ENCODE measurements at places on chromosomes 11 and 22. TPM values are rescaled to one million over a fixed set of nuclear protein-coding genes. Genes with fewer than 3 reads are reported as not detected.

SAA4 gene
- total RNA-seq: not detected

ADAMTS15 gene
- total RNA-seq: 2.6 TPM

ARAP1 gene
- total RNA-seq: 76.8 TPM

MMP10 gene
- 45.8 TPM for total RNA-seq

DTX4 gene
- total RNA-seq: 8.7 TPM

GTSE1 gene
- total RNA-seq: 0.99 TPM

TSPAN32 gene
- not detected for total RNA-seq

LRRC56 gene
- total RNA-seq: 0.60 TPM

WT1 gene
- under 0.01 TPM for total RNA-seq

PACS1 gene
- 22.6 TPM for total RNA-seq

ANO5 gene
- total RNA-seq: 0.22 TPM

HSPB2 gene
- not detected for total RNA-seq

FGF4 gene
- not detected for total RNA-seq

GALNT18 gene
- total RNA-seq: 240 TPM

KRTAP5-8 gene
- total RNA-seq: not detected

DEUP1 gene
- not detected for total RNA-seq

HEPHL1 gene
- not detected for total RNA-seq

SYCE3 gene
- total RNA-seq: not detected

DERL3 gene
- total RNA-seq: 0.40 TPM

GRCh38 chr11:25939691-25940090 lies 392.2 kb upstream of the ANO3 start:
- no peak for DNase-seq

- DNase-seq: peak; percentile 47
These were observed 52.6 kb downstream of the ARHGAP42 start for GRCh38 chr11:100739666-100740065.

DNA sequence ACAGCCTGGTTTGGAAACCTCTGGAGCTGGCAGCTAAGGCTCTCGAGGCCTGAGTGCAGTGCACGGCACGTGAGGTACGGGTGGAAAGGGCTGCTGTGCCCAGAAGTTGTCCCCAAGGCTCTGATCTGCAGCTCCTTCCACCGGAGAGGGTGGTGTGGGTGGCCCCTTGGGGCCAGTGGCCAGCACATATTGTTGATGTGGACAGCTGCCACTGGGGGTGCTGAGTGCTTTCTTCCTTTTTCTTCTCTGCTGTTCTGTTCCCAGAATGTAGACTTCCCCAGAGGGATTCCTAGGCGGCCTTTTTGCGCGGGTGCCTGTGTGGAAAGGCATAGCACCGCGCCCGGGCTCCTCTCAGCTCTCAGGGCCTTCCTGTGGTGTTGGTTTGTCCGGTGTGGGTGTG lies 1476.5 kb downstream of the TBC1D22A start:
- DNase-seq: no peak

GRCh38 chr11:79241852-79242241 lies 199.0 kb downstream of the TENM4 start:
- no peak for DNase-seq

- DNase-seq: peak; percentile 54
These were observed 177.7 kb downstream of the NAV2 start for GRCh38 chr11:19890308-19890707.

GRCh38 chr22:19766511-19767426 lies 6.2 kb downstream of the TBX1 start:
- peak; percentile 25 for DNase-seq

GRCh38 chr11:17351510-17352176 lies at the start of gene NCR3LG1:
Gene NCR3LG1, plus strand, starts transcription at chr11:17351800. Its CDS starts 170 bp downstream, at chr11:17351970.
- peak; percentile 66 for DNase-seq

- no peak for DNase-seq
These were observed 21.4 kb upstream of the RCN1 start for GRCh38 chr11:32069361-32070058.

GRCh38 chr22:22803285-22803853 lies 84.2 kb upstream of the IGLL5 start:
- DNase-seq: no peak

- DNase-seq: peak; percentile 20
These were observed 23.4 kb upstream of the CLMP start for GRCh38 chr11:123218451-123218850.

- DNase-seq: no peak
These were observed 8.0 kb downstream of the TIRAP start for GRCh38 chr11:126290887-126291286.

DNA sequence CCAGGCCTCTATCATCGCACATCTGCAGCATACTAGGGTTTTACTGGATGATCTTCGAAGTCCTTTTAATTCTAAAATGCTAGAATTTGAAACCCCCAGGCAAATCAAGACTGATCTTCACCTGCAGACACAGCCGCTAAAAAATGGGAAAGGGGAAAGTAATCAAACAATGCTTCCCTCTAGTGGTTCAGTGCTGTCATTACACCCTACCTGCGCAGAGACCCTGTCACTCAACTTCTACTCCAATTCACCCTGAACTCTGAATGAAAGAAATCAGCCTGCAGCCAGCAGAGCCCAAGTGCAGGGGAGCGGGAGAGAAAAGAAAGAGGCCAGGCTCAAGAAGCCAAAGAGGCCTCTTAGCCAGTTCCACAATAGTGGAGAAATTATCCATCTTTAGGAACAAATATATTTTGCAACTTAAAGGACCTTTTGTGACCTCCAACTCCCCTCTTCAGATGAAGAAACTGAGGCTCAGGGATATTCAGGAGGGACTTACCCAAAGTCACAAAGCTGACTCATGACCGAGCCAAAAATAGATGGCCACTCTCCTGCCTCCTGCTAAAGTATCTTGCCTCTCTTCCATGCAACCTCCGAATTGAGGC lies 33.0 kb downstream of the SERGEF start:
- DNase-seq: peak; percentile 48

DNA sequence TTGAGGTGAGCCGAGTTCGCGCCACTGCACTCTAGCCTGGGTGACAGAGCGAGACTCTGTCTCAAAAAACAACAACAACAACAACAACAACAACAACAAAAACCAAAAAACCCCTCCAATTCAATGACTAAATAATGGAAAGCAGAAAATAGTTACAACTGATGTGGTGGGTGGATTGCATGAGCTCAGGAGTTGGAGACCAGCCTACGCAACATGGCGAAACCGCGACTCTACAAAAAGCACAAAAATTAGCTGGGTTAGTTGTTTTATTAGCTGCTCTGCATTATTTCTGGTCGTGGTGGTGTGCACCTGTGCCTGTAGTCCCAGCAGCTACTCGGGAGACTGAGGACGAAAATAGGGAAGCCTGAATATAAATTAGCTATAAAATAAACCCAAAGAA lies 2.6 kb upstream of the PATL1 start:
- no peak for DNase-seq

GRCh38 chr11:101187748-101188147 lies 58.1 kb upstream of the PGR start:
- no peak for DNase-seq

DNA sequence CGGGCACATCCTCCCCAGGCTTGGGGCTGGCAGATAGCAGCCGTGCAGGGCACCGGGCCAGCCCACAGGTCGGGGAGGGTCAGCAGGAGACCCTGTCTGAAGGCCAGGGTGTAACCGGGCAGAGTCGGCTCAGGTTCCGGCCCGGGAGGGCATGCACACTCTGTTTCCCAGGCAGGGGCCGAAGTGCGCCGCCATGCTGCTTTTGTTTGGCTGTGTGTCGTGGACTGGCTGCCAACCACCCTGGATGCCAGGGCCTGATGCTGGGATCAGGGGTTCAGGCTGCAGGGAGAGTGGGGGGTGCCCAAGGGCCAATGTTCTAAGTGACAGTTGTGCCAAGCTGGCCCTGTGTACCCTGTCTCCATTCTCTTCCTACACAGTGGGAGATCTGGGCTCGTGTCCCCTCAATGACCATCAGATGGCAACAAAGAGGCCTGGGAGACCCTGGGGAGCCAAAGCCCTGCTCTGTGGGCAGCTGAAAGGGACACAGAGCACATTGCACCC lies 120.9 kb upstream of the B3GAT1 start:
- no peak for DNase-seq

DNA sequence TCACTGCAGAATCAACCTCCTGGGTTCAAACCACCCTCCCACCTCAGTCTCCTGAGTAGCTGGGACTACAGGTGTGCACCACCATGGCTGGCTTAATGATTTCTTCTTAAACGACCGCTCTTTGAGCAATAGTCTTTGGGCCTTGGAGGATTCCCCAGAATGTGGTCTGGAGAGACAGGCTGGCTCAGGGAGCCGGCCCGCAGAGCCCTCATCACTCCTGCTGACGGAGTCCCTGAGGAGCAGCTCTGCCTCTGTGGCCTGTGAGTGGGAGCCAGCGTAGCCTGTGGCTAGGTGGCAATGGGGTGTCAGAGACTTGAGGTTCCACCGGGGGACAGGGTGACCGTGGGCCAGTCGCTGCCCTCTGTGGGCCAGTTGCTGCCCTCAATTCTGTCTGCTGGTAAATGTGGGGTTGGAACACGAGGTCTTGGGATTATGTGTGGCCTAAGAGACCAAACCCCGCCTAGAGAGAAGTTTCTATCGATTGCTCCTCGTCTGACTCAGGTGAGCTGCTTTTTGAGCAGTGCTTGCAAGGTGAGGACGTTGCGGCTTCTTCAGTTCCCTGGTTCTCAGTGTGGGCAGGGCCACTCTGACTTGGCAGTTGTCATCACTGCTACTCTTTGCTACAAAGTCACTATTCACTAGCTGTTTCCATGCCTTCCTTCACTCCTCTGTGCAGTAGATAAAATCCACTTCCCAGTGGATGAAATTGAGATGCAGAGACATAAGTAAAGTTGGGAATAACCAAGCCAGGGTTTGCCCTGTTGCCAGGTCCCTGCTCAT lies 124.8 kb upstream of the NECTIN1 start:
- DNase-seq: no peak

GRCh38 chr11:127804747-127805400 lies 782.5 kb downstream of the ETS1 start:
- DNase-seq: no peak

- DNase-seq: peak; percentile 99
These were observed at the start of gene DRAP1 for GRCh38 chr11:65919141-65919572. Gene DRAP1, plus strand, starts transcription at chr11:65919426. Its CDS starts 76 bp downstream, at chr11:65919502.

DNA sequence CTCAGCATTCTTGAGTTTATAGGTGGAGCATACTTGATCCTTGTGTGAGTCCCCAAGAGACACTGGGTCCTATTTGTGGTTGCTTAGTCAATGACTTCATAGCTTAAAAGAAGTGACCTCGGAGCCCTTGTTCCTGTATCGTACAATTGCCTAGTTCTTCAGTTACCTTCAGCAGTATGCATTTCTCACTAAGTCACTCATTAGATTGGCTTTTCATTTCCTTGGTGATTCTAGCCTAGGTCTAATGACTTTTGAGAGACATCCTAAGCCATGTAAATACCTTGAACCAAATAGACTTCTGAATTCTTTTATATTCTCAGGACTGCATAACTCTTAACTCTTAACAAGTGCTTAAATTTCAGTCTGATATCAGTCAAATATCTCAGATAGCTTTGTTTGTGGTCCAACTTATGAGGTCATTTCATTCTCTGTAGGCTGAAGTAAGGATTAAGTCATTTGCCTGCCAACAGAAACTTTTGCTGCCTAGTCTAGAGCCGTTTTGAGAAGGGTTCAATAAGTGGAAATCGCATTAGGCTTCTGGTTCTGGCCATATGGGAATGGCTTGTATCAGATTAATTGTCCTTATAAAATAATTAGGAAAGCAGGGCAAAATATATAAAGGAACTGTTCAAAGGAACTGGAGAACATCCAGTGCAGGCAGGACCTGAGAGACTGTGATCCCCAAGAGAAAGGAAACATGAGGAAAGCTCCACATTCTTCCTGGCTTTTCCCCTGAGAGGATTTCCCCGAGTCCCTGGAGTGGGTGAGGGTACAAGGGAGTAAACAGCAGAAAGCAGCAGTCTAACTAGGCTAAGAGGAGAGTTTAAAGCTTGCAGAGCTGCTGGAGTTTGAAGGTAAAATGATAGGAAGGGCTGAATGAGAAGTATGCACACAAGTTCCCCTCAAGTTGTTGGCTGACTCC lies 39.9 kb downstream of the TRAF6 start:
- DNase-seq: no peak

DNA sequence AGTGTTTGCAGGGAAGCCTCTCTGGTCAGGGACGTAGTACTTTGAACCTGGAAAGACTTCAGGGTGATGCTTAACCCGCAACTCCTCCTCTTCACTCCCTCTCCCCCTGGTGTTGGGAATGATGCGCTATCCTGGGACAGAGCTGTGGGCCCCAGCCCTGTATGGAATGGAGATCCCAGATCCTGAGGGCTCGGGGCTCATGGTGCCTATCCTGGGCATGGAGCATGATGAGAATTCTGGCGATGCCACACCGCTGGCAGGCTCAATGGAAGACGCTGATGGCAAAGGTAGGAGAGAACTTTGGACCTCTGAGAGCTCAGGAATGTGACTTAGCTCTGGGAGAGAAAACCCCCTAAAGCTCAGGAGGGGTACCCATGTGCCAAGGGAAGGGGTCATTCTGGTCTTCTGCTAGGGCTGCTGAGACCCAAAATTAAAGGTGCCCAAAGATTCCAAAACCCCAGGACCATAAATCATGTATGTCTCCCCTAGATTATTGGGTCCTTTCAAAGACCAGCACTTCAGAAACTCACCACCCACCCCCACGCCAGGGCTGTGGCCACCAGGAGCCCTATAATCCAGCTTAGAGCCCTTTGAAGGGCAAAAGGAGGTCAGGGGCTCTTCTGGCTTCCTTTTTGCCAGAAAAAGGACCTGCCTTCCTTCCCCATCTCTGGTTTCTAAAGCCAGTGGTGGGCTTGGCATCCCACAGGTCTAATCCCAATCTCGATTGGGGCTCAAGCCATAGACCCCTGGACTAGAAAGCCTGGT lies 52.5 kb downstream of the BTG4 start:
- DNase-seq: no peak

DNA sequence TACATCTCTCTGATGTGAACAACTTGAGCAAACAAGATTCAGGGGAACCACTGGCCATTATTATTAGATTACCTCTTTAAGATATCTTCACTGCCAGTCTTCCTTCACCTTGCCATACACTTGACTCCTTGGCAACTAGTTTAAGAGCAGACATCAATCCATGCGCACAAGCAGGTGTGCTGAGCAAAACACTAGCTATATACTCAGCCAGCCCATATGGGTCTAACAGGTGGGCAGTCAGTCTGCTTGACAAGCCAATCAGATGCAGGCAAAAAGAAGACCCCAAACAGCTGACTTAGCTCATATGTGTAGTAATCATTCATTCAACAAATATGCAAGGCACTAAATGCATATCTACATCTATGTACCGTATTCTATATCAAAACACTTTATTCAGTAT lies 101.2 kb downstream of the SIK3 start:
- no peak for DNase-seq

DNA sequence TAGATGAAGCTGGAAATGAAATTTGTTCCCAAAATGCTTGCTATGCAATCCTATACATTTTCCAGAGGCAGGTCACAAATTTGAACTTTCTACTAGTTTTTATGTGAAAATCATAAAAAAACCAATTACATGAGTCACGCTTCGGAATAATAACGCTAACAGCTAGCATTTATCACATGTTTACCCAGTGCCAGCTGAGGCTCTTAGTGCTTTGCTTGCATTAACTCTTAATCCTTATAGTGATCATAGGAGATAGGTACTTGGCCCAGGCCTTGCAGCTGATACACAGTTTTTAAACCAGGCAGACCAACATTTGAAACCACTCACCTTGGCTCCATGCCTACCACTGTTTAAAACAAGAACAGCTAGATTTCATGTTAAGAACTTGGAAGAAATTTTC lies 131.8 kb upstream of the RAG2 start:
- no peak for DNase-seq

- peak; percentile 64 for DNase-seq
These were observed at the start of gene APBB1 for GRCh38 chr11:6419009-6419631. Gene APBB1, minus strand, starts transcription at chr11:6419094. Its CDS starts 7,747 bp downstream, at chr11:6411347.
